ENCODE measurements at places on chromosomes 2 and 18. TPM values are rescaled to one million over a fixed set of nuclear protein-coding genes. Genes with fewer than 3 reads are reported as not detected.

DNA sequence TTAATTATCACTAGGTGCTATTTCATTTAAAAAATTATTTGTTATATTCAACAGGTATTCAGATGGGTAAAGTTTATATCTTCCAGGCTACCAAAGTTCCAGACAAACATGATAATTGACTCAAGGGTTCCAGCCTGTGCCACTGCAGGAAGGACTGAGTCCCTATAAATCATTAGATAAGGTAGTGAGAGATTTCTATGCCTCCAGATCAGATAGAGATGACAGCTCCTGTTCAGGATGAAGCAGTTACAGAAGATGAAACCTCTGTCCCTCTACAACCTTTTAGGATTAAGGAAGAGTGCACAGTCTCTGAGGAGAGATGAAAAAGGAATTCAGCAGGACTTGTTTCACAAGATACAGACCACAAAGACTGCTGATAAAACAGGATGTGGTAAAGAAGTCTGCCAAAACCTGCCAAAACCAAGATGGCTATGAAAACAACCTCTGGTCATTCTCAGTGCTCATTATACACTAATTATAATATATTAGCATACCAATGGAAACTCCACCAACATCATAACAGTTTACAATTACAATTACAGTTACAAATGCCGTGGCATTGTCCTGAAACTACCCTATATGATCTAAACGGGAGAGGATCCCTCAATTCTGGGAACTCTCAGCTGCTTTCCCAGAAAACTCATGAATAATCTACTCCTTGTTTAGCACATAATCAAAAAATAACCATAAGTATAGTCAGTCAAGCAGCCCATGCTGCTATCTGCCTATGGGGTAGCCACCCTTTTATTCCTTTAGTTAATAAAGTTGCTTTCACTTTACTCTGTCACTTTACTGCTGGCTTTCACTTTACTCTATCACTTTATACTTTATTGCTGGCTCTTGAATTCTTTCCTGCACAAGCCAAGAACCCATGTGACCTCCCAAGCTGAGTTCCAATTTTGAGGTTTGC is 288.5 kb downstream of the PDE11A start:
- peaks cover 2% of the 10 kb centered on the region for H3K4me1 ChIP-seq
- no peak for DNase-seq
- H3K4me3 ChIP-seq, result no peak overlapping the region

- no peak overlapping the region for H3K4me3 ChIP-seq
- no peaks in the 10 kb centered on the region for H3K4me1 ChIP-seq
- no peak overlapping the region for H3K27ac ChIP-seq
- peaks cover 62% of the 10 kb centered on the region for H3K36me3 ChIP-seq
These were observed 79.6 kb downstream of the USP40 start for GRCh38 chr2:233486778-233487552.

DNA sequence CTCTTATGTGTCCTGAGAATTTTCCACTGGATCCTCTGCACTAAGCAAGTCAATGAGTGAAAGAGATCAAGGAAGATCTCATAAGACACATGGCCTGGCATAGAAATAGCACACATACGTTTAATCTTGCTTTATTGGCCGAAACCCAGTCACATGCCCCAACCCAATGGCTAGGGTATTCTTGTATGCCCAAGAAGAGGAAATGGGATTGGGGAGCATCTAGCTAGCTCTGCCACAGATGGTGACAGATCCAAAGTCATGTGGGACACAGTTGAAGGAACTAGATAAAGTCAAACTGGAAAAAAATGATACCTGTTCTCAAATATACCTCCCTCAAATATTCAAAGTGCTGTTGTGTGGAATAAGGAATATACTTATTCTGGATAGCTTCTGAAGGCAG is 74.7 kb downstream of the CD28 start:
- no peak overlapping the region for H3K4me3 ChIP-seq
- no peak overlapping the region for H3K27ac ChIP-seq
- peaks cover 14% of the 10 kb centered on the region for H3K4me1 ChIP-seq
- no peak for DNase-seq
- no peaks in the 10 kb centered on the region for H3K36me3 ChIP-seq

- no peaks in the 10 kb centered on the region for H3K4me1 ChIP-seq
- no peak for DNase-seq
- no peaks in the 10 kb centered on the region for H3K36me3 ChIP-seq
- H3K27me3 ChIP-seq, result no peaks in the 10 kb centered on the region
- H3K4me3 ChIP-seq, result no peak overlapping the region
- no peak overlapping the region for H3K27ac ChIP-seq
These were observed 336.8 kb downstream of the DSEL start for GRCh38 chr18:67179726-67180125.

DNA sequence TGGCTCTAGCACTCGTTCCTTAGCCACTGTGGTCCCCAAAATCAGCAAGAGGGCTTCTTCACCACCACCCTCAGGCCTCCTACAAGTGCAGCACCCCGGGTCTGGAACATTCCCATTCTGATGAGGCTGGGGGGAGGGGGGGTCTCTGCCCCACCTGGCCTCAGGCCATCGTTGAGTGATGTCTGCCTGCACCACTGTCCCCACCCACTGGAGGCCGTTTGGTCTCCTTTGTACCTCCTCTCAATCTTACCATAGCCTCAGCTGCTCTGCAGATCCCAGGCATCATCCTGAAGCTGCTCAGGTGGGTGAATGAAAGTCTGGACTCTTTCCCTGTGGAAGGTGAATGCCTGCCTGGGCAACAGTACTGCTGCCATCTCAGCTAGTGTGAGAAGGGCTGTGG is 42.3 kb downstream of the WDR75 start:
- H3K27ac ChIP-seq, result no peak overlapping the region
- no peaks in the 10 kb centered on the region for H3K27me3 ChIP-seq
- peaks cover 2% of the 10 kb centered on the region for H3K4me1 ChIP-seq
- H3K36me3 ChIP-seq, result no peaks in the 10 kb centered on the region
- no peak for DNase-seq
- H3K4me3 ChIP-seq, result no peak overlapping the region

DNA sequence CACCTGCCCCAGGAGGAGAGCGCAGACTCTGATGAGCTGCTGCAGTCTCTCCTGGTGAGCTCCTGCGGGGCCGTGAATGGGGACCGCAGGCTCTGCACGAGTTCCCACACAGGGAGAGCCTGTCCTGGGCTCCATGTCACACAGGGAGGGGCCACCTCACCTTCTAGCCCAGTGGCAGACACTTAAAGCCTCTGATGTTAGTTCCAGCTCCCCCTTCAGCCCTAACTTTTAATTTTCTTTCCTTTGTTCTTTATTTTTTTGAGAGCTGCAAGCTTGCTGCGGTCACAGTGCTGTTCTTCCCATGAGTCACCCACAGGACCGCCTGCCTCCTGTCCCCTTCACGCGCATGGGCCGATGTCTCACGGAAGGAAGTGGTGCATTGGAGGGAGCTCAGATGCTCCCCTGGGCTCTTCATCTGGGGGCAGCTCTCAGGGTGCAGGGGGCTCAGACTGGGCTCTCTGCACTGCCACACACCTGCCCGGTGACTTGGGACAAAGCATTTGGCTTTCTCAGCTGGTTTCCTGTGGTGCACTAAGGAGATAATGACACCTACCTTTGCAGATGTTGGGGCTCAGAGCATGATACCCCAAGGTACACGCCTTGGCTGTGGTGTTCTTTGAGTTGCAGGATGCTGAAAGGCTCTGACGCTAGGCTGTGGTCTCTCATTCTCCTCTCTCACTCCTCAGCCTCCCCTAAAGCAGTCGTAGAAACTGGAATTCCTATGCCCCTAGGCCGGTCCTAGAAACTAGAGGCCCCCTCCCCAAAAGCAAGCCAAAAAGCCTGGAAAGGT is 37.2 kb upstream of the PXDN start:
- H3K4me3 ChIP-seq, result no peak overlapping the region
- no peaks in the 10 kb centered on the region for H3K4me1 ChIP-seq
- no peaks in the 10 kb centered on the region for H3K36me3 ChIP-seq

DNA sequence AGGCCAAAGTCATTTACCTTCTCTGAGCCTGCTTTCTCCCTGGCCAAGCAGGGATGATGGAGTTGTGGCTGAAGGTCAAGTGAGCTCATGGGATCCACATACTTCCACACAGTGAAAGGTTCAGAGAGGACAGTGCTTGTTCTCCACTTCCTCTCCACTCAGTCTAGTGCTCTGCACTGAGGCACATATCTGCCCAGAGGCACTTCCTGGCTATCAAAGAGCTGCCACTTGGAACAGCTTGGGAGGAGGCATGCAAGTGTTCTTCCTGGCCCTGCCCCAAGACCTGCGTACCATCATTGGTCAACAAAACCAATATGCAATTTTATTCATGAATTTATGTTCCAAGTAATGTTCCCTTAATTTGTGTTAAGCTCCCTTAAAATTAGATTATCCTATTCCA is 71.9 kb downstream of the RNF152 start:
- no peaks in the 10 kb centered on the region for H3K4me1 ChIP-seq
- no peak for DNase-seq
- H3K36me3 ChIP-seq, result peaks cover 5% of the 10 kb centered on the region
- no peak overlapping the region for H3K4me3 ChIP-seq
- no peaks in the 10 kb centered on the region for H3K27me3 ChIP-seq

Gene MYL1
- not detected for total RNA-seq

- DNase-seq, result no peak
- H3K27ac ChIP-seq, result no peak overlapping the region
- H3K4me3 ChIP-seq, result no peak overlapping the region
- H3K27me3 ChIP-seq, result no peaks in the 10 kb centered on the region
- H3K36me3 ChIP-seq, result no peaks in the 10 kb centered on the region
- no peaks in the 10 kb centered on the region for H3K4me1 ChIP-seq
These were observed 250.2 kb downstream of the OTX1 start for GRCh38 chr2:63300835-63301234.

Gene PSD4
- total RNA-seq, result 38.1 TPM

- no peaks in the 10 kb centered on the region for H3K36me3 ChIP-seq
- no peaks in the 10 kb centered on the region for H3K4me1 ChIP-seq
- DNase-seq, result no peak
- no peaks in the 10 kb centered on the region for H3K27me3 ChIP-seq
- H3K27ac ChIP-seq, result no peak overlapping the region
These were observed 1081.4 kb upstream of the NRXN1 start for GRCh38 chr2:52113338-52113737.

Gene RPL37A
- total RNA-seq, result 494 TPM

- H3K4me1 ChIP-seq, result peaks cover 16% of the 10 kb centered on the region
- H3K4me3 ChIP-seq, result peak within 1 kb of the TSS; percentile 84
- H3K36me3 ChIP-seq, result no peaks in the 10 kb centered on the region
- H3K27ac ChIP-seq, result peak within 1 kb of the TSS; percentile 100
These were observed at the start of gene L3MBTL4 for GRCh38 chr18:6414723-6415417. Gene L3MBTL4, minus strand, starts transcription at chr18:6414911. Its CDS starts 103,286 bp downstream, at chr18:6311625.

Gene IL1RN
- total RNA-seq, result 23.1 TPM

Gene ETAA1
- 7.7 TPM for total RNA-seq

DNA sequence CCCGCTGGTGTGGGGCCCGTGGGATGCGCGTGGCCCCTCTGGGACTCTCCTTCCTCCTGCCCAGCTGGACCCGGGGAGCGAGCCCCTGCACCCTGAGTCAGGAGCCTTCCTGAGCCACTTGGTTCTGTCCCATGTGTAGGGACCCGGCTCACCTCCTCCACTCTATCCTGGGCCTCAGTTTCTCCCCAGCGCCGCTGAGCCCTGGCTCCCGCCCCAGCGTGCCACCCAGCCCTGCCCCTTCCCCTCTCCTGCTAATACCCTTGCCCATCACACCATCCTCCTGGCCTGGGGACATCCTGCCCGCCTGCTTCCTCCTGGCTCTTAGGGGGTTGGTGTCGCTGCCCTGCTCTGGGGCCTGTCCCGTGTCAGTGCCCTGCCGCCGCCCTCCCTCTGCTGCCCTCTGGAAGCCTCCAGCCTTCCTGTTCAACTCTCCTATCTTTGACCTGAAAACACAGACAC is 24.8 kb downstream of the GPC1 start:
- H3K4me1 ChIP-seq, result peaks cover 26% of the 10 kb centered on the region
- H3K36me3 ChIP-seq, result no peaks in the 10 kb centered on the region

DNA sequence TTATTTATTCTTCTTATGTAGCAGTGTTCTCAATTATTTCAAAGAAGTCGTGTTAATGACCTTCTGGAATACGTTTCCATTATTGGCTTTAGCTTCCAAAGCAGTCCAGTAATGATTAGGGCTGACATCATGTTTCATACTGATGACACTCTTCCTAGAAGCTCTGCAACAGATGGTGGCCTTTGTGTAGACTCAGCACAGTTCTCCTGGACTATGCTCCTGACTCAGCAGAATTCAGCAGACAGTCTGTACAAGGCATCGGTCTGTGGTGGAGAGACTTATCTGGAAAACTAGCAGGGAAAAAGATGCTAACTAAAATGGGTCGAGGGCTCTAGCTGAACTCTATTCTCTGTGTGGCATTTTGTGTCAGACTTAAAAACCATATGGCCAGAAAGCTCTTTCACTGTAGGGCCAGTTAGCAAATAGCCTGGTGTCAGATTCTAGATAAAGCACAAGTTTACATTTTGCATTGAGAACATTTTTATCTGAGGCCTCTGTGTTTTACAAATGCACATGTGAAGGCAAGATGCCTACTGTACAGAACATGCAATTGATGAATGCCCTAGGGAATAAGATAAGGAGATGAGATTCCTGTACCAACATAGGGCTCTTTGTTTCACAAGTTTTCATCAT is 35.1 kb downstream of the GULP1 start:
- H3K4me1 ChIP-seq, result no peaks in the 10 kb centered on the region
- no peak for DNase-seq
- no peak overlapping the region for H3K27ac ChIP-seq
- H3K36me3 ChIP-seq, result no peaks in the 10 kb centered on the region
- H3K4me3 ChIP-seq, result no peak overlapping the region
- no peaks in the 10 kb centered on the region for H3K27me3 ChIP-seq
